ENCODE measurements at places on chromosomes 16 and 17.

- DNase-seq = no peak
Measured at GRCh38 chr17:80228477-80228876, 8.2 kb downstream of the SLC26A11 start.

GRCh38 chr16:62149631-62150030 is 113.4 kb upstream of the CDH8 start:
- no peak for DNase-seq

DNA sequence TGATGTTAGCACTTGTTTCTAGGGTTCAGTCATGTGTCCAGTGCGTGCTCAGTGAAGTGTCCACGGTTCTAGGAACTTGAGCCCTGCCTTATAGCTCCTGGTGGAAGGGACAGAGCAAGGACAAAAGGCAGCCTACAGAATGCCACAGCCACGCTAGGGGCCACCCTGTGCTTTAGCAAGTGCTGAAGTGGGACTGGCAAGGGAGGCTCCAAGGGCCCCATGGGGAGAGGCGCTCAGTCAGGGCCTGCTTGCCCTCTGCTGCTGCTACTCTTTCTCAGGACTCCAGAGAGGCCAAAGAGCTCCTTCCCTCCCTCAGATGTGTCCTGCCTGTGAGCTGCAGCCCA is 6.8 kb downstream of the NT5C start:
- DNase-seq = no peak

DNA sequence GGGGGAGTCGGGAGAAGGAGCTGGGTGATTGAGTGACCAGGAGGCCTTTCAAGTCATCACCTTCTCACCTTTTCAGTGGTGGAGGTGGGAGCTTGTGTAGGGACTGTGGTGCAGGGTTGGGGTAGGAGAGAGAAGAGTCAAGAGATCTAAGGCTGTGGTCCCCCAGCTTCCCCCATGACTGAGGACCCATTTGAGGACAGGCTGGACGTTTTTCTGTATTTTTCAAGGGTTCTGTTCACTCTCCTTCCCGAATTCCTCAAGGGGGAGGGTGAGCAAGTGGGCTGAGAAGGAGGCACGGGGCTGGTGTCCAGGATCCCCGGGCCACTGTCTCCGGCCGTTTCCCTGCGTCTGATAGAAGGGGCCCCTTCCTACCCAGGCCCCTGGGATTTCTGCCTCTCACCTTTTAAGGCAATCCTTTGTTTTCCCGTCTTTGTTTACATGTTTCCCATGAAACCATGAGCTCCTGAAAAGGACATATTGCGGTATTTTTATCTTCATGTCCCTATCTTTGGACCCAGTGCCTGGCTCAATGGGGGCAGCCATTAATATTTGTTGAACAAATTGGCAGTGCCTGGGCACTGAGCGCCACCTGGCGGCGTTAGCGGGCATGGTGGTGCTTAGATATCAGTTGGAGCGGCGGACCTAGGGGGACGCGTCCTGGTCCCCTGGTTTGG is 9.2 kb upstream of the CD300A start:
- peak; percentile 59 for DNase-seq

GRCh38 chr17:36544044-36544306 is 744 bp upstream of the GGNBP2 start:
- DNase-seq = no peak

GRCh38 chr17:16463358-16464302 is 28.4 kb downstream of the LRRC75A start:
- no peak for DNase-seq

GRCh38 chr16:59688006-59688405 is 953.9 kb upstream of the GOT2 start:
- no peak for DNase-seq

DNA sequence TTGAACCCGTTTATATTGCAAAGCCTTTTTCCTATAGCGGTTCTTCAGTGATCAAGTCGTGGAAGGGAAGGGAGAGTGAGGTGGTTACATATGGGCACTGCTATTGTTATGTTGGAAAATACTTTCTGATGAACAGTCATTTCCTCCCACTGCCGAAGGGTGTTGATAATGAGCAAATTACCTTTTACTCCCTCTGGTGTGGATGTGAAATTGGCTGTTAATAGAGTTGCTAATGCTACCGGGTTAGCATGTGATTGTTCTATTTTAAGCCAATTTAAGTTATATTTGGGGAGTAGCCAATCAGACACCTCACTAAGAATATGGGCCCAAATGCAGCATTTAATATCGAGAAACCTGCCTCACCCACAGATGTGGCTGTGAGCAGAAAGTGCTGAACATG is 15.6 kb upstream of the PMFBP1 start:
- DNase-seq = no peak

DNA sequence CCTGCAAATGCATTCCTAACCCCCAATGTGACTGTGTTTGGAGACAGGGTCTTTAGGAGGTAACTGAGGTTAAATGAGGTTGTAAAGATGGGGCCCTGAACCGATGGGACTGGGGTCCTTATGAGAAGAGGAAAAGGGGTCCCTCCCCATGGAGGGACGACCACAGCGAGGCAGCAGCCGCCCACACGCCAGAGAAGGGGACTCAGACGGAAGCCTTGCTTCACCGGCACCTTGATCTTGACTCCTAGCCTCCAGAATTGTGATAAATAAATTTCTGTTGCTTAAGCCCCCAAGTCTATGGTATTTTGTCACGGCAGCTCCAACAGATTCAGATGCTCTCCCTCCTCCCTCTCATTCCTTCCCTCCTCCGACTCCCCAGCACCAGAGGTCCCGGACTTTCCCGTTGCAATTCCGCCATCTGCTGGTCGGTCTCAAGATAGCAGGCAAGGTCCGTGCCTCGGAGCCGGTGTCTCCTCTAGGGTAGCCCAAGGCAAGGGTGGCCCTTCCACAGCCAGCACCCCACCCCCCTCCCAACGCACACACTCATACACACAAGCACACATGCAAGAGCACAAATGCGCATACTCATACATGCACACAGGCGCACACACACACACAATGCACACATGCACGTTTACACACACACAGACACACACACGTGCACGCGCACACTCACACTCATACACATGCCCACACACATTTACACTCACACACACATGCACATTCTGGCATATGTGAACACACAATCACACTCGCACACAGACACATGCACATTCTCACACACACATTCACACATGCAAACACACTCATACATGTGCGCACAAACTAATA is 23.1 kb upstream of the C16orf78 start:
- DNase-seq = peak; percentile 27

- no peak for DNase-seq
Measured at GRCh38 chr16:85699628-85700027, 10.9 kb upstream of the GINS2 start.

DNA sequence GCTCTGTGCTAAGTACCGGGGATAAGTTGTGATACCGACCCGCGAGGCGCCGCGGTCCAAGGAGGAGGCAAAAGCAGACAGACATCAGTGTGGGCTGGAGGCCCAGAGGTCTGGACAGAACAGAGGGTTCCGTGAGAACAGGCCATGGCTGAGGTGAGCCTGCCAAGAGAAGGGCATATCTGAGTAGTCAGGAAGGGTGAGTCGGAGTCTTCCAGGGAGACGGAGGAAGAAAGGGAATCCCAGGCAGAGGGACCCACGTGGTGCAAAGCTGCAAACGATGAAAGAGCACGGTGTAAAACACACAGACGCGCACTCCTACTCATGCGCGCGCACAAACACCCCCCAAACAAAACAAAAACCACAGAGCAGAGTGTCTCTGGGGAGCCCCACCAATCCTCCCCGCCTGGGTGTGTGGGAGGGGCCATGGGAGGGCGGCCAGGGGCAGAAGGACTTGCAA is 18.1 kb downstream of the RHBDL3 start:
- no peak for DNase-seq

GRCh38 chr17:38705523-38705802 is 390 bp downstream of the MLLT6 start:
- no peak for DNase-seq

DNA sequence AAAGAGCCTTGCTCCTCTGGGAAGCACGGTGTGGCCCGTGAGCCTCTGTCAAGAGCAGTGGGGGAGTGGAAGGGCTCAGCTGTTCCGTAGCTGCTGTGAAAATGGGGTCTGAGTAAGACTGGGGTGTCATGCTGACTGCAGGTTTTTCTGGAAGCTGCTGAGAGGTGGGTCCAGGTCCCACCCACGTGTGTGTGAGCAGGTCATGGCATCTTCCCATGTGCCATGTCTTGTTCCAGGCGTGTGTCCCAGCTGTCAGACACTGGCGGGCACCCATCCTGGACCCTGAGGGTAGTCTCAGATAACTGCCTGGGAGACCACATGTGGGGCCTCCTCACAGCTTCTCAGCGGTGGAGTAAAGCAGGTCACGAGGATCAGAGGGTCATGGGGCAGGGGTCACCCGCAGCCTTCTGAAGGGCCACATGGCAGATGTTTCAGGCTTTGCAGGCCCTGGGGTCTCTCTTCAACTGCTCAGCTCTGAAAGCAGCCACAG is 92.9 kb downstream of the NPIPB11 start:
- DNase-seq = no peak

GRCh38 chr17:39757931-39758873 is 20.5 kb downstream of the GRB7 start:
- peak; percentile 20 for DNase-seq

- no peak for DNase-seq
Measured at GRCh38 chr17:63834431-63835166, 7.1 kb upstream of the FTSJ3 start.

DNA sequence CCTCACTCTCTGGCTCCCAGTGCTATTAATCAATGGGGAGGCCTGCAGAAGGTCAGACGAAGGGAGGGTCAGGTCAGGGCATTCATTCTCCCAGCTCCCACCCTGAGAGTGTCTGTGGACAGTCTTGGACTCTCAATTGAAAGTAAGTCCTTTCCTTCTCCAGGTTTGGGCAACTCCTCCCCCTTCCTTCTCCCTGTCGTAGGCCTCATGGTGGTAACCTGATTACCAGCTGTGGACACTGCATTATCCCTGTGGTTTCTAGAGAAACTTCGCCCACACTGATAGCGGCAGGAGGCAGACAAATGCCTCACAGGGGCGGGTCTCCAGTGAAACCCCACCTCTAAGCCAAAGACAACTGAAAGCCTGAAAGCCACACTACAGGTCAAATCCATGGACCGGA is 57.7 kb upstream of the SLC25A19 start:
- DNase-seq = no peak

- DNase-seq = no peak
Measured at GRCh38 chr17:39687101-39687545, 734 bp downstream of the PGAP3 start.

DNA sequence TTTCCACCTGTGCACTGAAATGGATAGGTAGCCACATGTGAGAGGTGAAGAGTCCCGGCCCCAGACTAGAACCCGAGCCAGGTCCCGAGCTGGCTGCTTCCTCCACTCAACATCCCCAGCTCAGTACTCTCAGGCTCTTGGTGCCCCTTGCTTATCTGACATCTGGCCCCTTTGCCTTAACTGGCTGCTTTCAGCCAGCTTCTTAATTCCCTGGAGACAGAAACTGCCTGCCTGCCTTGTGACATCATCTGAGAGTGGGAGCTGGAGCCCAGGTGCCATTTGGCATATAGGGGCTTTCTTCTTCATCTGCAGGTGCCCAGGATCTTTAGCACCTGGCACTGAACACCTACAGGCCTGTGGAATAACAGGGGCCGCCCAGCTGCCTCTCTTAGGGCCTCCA is 8.9 kb downstream of the CHAD start:
- DNase-seq = no peak

- no peak for DNase-seq
Measured at GRCh38 chr16:70422543-70422942, 16.4 kb downstream of the ST3GAL2 start.

DNA sequence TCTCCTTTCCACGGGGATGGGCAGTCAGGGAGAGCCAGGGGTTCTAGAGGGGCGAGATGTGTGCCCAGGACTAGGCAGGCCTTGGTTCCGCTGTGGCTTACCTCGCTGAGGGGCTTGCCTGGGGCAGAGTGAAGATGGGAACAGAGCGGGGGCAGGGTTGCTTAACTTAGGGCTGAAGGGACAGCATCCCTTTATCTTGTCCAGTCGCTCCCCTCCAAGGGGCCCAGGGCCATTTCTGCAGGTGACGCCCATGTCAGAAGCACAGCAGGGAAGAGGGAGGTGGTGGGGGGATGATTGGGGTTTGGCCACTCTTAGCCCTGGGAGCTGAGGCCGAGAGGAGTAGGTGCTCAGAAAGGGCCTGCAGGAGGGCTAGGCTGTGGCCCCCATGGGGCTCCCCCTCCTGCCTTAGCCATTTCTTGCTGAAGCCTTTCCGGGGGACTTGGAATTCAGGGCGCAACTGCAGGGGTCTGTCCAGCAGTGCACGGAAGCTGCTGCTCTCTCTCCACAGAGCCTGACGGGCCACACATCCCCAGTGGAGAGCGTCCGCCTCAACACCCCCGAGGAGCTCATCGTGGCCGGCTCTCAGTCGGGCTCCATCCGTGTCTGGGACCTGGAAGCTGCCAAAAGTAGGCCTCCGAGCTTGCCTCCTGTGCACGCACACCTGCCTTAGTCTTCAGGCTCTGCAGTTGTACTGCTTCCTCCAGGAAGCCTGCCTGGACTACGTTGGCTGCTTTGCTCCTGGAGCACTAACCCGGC is 8.5 kb downstream of the KATNB1 start:
- no peak for DNase-seq

DNA sequence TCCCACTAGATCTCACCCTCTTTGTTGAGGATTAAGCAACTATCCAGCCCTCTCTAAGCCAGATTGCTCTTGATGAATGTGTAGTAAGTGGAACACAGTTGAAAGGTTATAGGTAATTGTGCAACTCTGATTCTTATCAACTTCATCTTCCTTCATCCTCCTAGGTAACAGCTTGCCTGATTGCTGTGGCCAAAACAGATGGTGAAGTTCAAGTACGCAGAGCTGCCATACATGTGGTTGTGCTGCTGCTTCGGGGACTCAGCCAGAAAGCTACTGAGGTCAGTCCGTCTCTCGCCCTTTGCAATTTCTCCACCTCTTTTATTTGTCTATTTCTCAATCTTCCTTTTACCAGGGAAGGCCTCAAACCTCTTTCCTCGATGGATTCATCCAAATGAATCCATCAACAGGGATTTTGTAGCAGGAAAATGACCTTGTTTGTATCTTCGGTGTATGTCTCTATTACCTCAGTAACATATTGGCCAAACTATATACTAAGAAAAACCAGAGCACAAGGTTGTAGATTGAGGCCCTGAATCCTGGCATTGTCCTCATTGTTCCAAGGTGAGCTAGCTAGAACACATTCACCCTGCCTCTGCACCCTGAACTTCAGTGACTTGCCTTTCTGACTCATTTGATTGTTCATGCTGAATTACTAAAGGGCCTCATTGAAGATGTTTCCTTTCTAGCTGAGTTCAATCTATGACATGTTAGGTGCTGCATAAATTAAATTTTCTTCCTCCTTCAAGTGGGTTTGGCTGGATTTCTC is 65.1 kb upstream of the HAS3 start:
- DNase-seq = no peak

Measured in stimulated activated CD4-positive, alpha-beta T cell treated with anti-CD3 and anti-CD28 coated beads, Interleukin-1b, Interleukin-23, amount 100 ng/mL, for 24 hours (primary cell).